ENCODE measurements at places on chromosomes 11 and 22. TPM values are rescaled to one million over a fixed set of nuclear protein-coding genes. Genes with fewer than 3 reads are reported as not detected.

The PRRG4 gene
- 5.1 TPM for polyA plus RNA-seq

The CRYBB2 gene
- 1.3 TPM for polyA plus RNA-seq

DNA sequence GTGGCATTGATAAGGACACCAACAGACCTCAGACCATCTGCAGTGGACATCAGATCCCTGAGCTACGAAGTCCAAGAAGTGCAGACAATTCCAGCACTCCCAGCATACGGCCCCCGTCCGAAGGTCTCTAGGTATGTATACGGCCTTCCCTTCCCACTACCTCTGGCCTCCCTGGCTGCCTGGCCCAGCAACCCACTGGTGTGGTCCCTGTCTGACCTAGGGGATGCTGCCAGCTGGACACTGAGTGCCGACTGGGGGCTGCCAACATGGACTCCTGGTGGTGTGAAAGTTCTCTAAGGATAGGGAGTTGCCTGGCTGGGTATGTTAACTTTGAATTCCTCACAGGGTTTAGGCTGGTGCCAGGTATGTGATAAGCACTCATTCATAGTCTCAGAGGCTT is 17.5 kb upstream of the TEF start:
- H3K36me3 ChIP-seq = peaks cover 24% of the 10 kb centered on the region
- no peak overlapping the region for H3K4me3 ChIP-seq
- peaks cover 37% of the 10 kb centered on the region for H3K4me1 ChIP-seq
- no peaks in the 10 kb centered on the region for H3K27me3 ChIP-seq
- H3K27ac ChIP-seq = no peak overlapping the region
- no peak for DNase-seq

DNA sequence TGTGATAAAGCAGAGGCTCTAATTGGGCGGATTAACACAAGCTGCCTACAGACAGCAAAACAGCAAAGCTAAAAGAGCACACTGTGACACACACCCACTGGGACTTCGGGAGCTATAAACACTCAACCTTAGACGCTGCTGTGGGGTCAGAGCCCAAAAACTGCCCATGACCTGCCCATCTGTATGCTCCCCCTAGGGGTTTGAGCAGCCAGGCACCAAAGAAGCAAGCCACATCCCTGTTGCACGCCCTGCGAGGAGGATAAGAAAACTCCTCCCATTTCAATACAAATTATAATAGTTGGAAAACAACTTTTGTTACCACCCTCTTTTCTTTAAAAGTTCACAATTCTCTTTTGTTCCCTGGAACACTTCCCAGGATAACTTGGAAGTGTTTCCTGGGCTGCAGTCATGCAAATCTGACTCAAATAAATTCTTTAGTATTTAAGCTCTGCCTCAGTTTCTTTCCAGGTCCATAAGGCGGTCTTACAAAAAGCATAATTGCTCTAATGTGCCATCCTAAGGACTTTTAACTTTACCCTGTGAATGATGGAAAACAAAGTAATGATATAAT is 86.4 kb downstream of the DLG2 start:
- H3K4me1 ChIP-seq = no peaks in the 10 kb centered on the region
- H3K27me3 ChIP-seq = no peaks in the 10 kb centered on the region
- no peak overlapping the region for H3K27ac ChIP-seq
- DNase-seq = no peak
- no peaks in the 10 kb centered on the region for H3K36me3 ChIP-seq
- H3K4me3 ChIP-seq = no peak overlapping the region
